ENCODE measurements at places on chromosomes 4 and X.

DNA sequence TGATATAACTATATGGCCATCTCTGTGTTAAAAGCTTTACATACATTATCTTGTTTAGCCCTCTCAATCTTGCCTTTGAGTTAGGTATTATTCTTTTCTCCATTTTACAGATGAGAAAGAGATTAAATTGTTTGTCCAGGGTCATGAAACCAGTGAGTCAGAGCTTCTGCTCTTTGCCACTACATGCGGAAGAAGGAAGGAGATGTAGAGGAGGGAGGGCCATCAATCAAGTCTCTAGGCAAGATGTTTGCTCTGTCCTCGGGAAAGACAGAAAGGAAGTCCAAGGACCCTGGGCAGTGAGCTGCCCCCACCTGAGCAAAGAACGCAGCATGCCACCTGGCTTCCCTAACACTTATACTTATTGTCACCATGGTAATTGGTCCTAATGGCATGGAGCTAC lies 133.7 kb upstream of the IL1RAPL2 start:
- DNase-seq = no peak

DNA sequence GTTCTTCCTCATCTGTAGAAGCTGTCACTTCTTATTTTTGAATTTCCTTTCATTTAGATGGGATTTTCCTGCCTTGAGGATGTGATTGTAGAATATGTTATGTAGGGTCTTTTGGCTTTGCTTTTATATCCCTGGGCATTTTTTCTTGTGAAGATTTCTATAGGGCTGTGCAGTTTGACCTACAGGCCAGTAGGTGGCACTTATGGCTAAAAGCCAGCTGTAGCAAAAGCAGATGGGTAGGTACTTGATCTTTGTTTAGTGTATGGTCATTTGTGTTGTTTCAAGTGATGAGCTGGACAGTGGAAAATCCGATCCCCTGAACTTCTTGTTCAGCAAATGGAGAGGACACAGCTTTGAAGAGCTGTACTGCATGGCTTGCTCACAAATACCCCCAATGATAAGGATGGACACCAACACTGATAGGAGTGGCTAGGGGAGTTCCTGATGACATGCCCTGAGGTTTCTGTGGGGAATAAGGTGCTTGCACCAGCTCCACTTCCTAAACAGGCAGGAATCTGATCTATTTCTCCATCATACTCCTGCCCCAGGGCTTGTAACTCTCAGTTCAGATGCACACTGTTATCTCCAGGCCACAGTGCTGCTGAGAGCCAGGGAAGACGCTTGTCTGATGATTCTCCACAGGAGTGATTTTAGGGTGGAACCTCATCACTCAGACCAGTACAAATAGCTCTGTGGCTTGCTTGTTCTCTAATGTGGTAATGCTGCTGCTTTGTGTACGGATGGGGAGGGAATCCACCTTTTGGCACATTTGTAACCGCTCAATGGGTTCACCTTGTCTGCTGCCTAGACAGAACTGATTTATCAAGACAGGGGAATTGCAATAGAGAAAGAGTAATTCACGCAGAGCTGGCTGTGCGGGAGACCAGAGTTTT lies 417.1 kb upstream of the MAGEB16 start:
- peak; percentile 3 for DNase-seq

DNA sequence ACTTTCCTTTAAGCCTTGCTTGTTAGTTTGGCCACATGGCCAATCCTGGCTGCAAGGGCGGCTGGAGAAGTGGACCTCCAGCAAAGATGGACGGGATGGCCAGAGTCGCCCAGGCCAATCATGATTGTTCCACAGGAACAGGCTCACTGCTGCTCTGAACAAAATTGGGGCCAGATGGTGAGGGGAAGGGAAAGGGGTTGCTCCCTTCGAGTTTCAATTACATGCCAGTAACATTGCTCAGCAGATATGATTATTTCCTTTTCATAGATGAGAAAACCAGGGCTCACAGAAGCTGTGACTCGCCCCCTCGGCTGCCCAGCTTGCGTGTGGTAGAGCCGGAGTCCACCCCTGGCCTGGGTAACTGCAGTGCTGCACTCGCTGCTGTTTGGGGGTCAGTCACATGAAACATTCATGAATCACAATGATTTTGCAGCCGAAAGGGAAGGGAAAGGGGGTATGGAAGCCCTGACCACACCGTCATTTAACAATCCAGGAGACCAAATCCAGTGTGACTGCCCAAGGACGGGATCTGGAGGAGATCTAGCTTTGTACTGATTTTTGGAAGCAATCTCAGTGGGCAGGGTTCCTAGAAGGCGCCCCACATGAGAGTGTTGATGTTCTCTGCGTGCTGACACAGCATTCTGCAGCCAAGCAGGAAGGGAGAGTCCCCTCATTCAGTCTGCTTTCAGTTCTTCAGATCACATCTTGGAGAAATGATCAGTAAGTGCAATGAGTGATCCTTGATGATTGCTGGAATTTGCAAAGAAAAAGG lies 77.3 kb upstream of the MSX1 start:
- no peak for DNase-seq

DNA sequence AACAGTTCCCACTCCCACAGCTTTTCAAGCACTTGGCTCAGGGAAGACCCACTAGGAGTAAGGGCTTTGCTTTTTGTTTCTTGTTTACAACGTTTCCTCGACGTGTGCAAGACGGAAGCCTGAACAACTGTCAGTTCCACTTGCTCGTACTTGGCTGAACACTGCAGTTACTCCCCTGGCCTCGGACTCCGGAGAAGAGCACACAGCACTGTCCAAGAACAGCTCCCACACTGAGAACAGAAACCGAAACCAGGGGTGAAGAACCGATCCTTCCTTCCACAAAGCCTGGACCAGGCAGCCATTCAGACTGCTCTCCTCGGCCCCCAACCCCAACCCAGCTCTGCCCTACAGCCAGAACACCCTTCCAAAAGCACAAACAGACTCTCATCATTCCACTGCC lies 25.5 kb downstream of the IRF2 start:
- no peak for DNase-seq

DNA sequence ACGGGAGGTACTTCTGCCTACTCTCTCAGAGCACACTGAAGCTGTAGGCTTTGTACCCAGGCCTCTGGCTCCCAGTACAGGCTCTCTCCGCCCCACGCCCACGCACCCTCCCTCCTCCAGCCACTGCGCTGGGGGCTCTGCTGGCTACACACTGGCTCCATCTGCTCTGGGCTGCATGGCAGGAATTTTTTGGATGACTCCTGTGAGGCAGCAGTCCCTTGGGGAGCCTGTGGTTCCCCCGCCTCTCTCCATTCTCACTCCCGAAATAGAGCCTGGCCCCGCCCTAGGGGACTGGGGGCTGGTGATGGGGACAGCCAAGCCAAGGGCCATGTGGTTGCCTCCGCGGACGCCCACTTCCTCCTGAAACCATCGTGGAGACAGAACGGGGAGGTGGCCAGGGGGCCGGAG lies 58.1 kb upstream of the ADRA2C start:
- no peak for DNase-seq

DNA sequence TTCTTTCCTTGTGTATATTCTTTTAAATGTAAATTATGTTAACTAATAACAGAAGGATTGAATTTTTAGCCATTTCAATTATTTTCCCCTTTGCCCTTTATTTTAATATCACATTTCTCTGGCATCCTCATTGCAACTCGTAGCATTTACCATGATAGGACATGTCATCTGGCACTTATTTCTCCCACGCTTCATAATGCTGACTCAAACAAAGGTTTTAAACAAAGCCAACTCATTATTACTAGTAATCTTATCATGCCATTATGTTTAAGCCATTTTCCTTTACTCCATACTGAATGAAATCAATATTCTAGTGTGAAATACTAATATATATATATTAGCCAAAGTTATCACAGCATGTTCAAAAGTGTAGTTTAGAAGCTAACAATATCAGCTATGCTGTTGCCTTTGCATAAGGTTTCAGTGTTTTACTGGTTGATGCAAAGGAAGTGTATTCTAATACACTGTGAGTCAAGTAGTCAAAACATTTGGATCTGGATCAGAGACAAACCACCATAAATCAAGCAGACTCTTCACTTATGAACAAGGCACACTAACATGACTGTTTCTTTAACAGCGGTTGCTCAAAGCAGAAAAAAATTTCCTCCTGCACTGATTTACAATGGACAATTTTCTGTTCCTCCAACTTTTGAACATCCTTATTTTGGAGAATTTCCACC lies 281.6 kb downstream of the SLC7A11 start:
- no peak for DNase-seq

DNA sequence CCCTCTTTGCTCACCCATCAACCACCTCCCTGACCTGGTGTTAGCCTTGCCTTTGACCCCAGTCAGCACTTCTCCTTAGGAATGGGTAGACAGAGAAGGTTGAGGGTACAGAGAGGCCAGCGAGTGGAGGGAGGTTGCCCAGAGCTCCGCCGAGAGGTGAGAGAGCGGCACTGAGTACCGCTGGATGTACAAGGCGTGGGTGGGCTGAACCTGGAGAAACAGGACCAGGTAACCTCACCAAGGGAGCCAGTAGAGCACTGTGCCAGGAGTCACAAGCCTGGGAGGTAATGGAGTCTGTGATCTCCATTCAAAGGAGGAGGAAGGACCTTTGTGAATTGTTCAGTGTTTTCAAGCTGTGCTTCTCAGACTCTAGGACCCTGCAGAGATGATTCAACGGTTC lies 256.2 kb downstream of the EVC2 start:
- no peak for DNase-seq

DNA sequence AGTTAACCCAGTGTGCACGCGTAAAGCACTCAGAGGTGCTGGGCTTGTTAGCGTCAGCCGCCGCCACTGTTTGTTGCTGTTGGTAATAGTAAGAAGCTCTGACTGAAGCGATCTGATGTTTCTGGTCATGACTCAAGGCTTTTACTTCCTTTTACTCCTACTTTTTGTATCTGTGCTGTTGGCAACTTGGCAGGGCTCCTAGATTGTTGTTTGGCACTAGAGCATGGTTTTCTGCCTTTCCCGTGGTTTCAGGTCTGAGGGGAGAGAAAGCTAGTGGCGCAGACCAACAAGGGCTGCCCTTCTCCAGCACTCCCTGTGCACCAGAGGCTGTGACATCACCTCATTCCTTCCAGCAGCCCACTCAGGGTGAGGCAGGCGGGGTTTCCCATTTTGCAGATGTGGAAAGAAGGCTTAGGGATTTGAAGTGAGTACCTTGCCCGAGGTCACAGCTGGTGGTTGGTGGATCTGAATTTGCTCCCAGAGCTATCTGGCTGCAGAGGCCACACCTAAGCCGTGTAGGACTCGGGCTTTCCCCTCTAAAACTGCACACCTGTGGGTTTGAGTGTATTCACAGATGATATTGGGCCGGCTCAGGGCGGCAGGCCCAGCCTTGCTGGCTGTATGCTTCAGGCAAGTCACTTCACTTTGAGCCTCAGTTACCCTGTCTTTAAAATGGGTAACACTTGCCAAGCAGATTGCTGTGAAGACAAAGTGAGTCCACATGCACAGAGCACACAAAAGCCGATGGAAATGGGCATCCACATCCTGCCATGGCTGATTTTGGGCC lies 51.2 kb upstream of the TADA2B start:
- DNase-seq = no peak

DNA sequence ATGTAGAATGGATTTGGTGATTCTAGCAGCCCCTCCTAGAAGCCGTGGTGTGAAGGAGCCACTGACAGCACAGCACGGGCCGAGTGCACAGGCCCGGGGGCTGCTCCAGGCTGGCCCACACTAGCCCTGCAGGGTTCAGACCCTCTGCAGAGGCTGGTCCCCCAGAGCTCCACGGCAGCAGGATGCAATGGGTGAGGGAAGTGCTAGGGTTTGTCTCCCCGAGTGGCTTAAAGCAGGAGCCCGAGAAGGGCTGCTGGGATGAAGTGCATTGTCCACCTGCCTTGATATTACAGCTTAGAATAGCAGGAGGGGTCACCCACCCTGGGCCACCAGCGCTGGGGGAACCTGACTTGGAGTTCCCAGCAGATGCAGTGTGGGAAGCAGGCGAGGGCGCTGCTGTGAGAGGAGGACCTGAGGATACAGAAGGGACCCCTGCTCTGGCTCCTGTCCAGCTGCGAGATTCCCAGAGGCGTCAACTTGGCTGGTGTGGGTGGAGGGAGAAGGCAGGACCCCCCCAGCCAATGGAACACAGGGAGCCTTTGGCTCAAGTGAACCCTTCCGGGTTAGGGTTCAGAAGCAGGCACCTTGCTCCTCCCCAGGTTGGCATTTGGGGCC lies 30.0 kb downstream of the WDR1 start:
- DNase-seq = no peak

DNA sequence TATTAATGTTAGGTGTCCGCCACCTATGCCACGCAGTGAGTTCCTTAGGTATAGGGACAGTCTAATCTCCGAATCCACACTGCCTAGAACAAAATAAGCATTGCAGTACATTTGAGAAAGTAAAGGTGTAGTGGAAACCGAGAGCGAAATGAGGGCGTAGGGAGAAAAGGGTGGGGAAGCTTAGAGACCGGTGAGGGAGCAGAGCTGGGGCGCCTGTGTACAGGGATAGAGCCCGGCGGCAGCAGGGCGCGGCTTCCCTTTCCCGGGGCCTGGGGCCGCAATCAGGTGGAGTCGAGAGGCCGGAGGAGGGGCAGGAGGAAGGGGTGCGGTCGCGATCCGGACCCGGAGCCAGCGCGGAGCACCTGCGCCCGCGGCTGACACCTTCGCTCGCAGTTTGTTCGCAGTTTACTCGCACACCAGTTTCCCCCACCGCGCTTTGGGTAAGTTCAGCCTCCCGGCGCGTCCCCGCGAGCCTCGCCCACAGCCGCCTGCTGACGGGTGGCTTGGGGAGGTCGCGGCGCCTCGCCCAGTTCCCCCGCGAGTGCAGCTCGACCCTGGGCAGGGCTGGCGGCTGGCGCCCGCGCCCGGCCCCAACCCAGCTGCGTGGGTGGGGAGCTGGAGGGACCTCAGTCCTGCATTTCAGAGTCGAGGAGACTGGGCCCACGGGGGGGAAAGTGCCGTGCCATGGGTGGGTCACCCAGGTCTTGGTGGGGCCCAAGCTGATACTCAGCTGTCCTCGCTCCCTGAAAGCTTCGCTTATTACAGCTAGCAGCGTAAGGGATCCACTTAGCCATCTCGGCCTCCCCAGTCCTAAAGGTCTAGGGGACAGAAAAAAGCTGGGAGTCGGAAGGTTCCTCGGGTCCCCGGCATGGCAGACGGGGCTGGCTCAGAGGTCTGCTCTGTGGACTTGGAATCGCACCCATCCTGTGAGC lies at the start of gene ANXA3:
Gene ANXA3, plus strand, starts transcription at position 351 of the 932 bp plus-strand sequence. CDS start 2,704 bp downstream, outside the sequence.
- DNase-seq = no peak

DNA sequence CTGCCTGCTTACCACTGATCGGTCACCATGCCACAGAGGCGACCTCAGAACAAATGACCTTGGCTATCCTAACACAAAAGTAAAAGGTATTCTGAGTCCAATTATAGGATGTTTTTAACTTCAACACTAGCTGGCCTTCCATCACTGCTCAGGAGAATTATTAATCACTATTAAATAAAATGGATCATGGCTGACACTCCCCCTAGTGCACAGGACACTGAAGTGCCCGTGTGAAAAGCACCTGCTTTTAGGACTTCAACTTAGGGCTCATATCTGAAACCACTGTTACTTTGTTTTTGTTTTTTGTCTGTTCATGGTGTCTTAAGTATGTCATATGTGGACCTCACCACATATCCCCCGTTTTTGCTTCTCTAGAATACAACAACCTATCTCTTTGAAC lies 33.9 kb downstream of the STX18 start:
- DNase-seq = no peak
